Amygdala (tissue), 56 donors: ENCODE measurements at places on chromosomes 1 and 21.

GRCh38 chr1:29621826-29622435, 385.6 kb downstream of the PTPRU start:
- DNase-seq: no peak

DNA sequence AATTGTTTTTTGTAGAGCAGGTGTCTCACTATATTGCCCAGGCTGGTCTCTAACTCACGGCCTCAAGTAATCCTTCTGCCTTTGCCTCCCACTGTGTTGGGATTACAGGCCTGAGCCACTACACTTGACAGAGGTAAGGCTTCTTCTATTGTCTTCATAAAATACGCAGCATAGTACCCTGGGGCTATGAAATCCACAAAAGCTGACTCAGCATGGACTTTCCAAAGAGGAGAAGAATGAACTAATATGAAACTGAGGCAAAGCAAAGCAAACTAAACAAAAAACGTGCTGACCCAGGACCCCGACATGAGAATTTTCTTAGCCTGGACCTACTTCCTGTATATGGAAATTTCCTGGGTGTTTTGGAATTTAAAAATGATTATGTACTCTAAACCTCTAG, 18.5 kb upstream of the ATP13A2 start:
- DNase-seq: no peak

DNA sequence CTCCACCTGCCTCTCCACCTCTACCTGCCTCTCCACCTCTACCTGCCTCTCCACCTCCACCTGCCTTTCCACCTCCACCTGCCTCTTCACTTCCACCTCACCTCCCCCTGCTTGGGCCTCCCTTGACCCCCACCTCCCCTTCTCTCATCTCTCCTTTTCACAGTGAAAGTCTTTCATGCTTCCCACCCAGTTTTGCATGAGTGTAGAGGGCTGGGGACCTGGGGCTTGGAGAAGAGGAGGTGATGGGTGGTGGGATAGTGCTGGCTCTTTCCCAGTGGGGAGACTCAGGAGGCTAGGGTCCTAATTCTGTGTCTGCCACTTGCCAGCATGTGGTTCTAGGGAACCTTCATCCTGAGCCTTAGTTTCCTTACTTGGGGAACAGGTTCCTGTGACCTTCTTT, 316.2 kb upstream of the C1orf174 start:
- no peak for DNase-seq

DNA sequence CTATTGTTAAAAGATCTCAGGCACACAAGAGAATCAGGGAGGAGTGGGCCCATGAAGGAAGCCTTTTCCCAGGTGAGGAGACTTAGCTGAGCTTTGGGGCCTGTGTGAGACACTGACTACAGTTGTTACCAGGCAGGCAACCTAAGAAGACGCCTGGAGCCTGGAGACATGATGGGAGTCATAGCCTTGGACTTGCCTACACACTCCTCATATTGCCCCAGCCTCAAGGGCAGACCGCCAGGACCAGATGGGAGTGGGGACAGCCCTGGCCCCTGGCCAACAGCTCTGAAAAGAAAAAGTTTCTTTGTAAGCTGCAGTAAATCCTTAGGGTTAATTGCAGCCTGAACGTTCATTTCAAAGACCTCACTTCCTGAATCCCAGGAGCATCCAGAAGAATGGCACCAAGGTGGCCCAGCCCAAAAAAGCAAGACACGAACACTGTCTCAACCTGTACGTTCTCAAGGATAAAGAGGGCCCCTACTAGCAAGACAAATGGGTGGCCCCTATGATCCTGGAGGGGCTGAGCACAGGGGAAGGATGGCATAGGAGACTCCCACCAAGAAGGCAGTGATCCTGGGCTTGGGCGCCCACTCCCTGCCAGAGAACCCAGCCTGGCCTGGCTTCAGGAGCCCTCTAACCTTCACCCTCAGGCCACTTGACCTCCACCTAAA, 33.2 kb upstream of the BTG2 start:
- no peak for DNase-seq
